ENCODE measurements at places on chromosomes 16 and 17.

DNA sequence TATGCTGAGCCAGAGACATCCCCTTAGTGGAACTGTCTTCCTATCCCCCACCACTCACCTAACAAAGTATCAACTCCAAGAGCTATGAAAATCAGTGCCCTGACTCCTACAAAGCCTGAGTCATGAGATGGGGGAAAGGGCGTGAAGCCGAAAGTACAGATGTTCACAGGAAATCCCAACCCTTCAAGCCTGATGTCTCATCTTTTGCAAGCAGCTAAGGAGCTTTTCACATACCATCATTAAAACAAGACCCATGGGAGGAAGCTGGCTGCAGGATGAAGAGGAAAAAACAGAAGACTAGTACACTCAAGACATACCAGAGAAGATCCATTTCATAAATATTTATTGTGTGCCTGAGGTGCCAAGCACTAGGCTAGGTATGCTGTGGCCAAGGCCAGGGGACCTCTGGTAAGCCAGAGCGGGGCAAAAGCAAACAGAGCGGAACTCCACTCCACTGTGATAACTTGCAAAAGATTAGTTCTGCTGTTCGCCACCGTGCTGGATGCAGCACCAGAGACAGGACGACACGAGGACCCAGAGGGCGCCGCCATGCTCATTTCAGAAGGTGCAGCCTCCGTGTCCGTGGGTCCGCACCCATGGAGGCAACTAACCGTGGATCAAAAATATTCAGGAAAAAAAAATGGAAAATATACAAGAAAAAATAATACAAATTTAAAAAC, 4.5 kb upstream of the MNT start:
- DNase-seq: no peak

DNA sequence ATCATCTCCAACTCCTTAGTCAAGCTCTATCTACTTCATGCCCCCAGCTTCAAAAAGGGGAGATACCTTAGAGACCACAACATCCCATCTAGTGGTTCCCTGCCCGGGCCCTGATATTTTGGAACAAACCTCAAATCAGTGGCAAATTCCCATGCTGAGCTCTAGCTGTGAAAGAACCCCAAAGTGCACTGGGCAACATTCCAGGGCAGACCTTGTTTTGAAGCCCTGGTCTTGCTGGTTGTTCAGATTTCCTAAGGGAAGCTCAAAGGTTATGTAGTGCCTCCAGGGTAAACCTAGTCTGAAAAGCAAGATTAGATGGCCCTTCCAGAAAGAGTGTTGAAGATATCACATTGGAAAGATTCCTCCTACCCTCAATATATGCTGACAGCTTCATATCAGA, 16.3 kb downstream of the FAM117A start:
- DNase-seq: no peak

GRCh38 chr16:14005335-14005734, 65.8 kb upstream of the MRTFB start:
- DNase-seq: no peak

GRCh38 chr17:59396134-59396826, 64.8 kb downstream of the YPEL2 start:
- no peak for DNase-seq

DNA sequence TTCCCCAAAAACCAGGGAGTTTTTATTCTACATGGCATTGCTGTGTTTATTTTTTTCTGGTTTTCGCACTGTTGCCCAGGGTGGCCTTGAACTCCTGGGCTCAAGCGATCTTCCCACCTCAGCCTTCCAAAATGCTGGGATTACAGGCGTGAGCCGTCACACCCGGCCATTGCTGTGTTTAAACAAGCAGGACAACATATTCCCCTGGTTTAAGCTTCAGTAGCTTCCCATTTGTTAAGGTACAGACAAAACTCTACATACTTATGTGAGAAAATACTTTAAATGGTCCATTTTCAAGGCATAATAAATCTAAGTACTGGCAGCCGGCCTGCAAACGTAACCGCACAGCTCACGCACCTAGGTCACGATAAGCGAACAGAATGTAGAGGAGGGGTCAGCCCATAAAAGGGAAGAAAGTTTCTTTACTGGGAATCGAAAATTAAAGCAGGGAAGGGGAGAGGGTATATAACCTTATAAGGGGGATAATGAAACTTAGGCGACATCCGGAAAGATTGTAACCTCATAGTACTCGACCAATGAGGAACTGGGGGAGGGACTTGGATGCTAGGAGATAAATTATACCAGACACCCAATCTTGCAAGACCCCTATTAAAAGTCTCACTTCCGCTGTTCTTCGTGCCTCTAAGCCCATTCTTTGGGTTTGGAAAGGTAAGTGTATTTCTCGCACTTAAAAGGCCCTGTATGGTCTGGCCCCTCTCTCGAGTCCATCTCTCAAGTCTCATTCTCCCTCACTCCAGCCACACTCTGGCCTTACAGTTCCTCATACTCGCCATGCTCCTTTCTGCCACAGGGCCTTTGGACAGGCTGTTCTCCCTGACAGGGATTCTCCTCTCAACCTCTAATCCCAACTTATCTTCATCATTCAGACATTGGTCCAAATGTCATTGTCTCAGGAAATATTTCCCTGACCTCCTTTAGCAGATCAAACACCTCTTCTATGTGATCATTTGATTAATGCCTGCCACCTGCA, 59.2 kb downstream of the TEX14 start:
- DNase-seq: no peak

DNA sequence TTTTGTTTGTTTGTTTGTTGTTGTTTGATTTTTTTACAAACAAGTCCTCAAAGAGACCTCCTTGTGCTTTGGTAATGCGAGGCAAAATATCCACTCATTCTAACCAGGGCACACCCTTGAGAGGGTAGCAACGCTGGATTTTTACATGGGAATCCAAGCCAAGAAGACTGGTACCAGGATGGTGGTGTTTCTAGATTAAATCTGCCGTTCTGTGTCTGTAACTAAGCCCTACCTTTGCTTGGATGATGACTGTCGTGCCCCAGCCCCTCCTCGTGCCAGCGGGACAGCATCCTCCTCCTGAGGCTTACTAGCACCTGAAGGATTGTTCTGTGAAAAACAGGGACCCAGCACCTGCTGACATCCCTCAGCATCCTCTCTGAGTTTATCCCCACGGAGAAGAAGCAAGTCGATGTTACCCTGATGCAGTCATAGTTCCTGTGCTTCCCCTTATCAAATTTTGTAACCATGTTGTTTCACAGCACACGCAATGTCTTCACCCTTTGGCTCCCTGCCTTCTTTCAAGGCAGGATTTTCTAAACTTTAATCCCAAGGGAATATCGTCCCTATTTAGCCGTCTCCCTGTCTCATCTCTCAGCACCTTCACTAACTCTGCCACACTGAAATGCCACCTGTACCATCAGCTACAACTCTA, 5.1 kb upstream of the HSBP1 start:
- no peak for DNase-seq

DNA sequence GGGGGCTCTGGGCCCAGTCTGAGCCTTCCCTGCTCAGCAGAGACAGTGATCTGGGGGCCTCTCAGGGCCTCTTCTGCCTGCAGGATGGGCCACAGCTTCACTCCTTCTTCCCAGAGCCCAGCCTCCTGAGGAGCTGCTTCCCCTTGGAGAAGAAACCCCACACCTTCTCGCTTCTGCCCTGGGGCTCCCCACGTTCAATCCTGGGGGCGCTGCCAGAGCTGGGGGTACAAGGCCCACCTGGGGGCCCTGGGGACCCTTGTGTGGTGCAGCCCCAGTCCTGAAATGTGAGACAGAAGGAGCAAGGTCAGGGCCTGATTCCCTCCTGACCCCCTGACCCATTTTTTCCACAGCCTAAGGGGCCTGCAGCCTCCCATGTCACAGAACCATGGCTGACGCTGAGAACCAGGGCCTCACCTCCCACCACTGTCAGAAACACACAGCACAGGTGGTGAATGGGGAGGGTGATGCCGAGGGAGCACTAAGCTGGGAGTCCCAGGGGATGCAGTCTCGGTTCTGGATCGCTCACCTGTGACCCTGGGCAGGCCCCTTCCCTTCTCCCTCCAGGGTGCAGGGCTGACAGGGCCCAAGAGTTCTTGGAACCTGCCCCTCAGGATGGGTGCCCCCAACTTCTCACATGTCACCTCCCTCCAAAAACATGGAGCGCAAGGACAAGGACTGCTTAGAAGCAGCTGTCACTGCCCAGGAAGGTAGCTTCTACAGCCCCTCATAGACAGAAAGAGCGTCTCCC, 21.6 kb upstream of the MPO start:
- DNase-seq: no peak

- no peak for DNase-seq
Observed at GRCh38 chr17:42618442-42619150, 9.1 kb downstream of the TUBG1 start.

DNA sequence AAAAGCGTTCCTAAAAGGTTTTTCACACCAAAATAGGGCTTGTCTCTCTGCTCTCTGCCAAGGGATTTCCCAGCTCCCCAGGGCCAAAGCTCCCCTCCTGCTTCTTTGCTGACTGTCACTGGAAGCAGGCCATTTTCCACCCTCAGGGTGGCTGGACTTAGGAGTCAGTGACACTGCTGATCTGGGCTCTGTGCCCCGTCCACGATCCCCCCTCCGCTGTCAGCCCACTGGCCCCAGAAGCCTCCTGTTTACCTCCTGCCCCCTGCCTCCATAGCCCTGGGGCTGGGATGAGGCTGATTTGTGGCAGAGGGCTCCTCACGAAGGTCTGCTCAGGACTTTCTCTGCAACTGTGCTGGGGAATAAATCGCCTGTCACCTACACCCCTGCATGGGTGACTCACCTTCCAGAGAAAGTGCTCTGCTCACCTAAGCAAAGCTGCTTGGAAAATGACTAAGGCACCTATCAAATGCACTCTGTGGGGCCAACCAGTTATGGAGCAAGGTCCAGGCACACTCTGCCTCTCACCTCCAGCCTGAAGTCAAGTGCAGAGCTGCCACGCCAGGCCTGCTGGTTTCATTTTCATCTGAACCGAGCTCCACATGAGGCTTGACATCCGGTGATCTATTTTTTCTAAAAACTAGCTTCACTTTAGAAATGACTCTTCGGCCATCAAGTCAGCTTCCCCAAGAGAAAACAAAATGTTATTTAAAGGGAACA, 4.9 kb downstream of the MAP3K14 start:
- no peak for DNase-seq

DNA sequence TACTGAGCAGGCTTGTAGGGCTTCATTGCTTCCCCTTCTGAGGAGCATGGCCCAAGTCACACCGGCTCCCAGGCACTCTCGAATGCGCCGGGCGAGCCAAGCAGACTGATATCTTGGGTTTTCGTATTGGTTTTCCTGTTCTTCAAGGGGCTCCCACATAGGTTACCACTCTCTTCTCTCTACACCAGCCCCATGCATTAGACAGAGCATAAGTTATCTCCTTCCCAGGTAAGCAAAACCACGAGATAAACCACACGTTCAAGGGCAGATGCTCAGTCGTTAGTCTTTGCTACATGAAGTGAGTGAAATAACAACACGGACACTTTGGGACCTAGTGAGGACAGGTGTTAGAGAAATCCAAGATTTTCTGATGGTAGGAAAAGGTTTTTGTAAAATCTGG, 211.2 kb downstream of the ABCC12 start:
- DNase-seq: no peak

- no peak for DNase-seq
Observed at GRCh38 chr16:30491744-30492308, 19.3 kb downstream of the ITGAL start.

GRCh38 chr16:56252835-56253234, 61.5 kb downstream of the GNAO1 start:
- no peak for DNase-seq

GRCh38 chr17:57772774-57773173, 27.7 kb upstream of the CCDC182 start:
- no peak for DNase-seq

- DNase-seq: no peak
Observed at GRCh38 chr16:65546353-65546791, 424.5 kb upstream of the CDH11 start.

GRCh38 chr17:58528443-58528842, 14.0 kb upstream of the MTMR4 start:
- no peak for DNase-seq

- DNase-seq: no peak
Observed at GRCh38 chr16:66473051-66473571, 46.0 kb downstream of the BEAN1 start.

GRCh38 chr17:76080768-76081287, 1.8 kb downstream of the ZACN start:
- DNase-seq: no peak

- DNase-seq: no peak
Observed at GRCh38 chr16:83187405-83187804, 560.6 kb downstream of the CDH13 start.

GRCh38 chr17:33142705-33143299, 150.3 kb downstream of the ASIC2 start:
- DNase-seq: no peak

- DNase-seq: no peak
Observed at GRCh38 chr16:72430121-72430520, 258.2 kb upstream of the PMFBP1 start.

GRCh38 chr17:79113699-79114457, 39.3 kb downstream of the ENGASE start:
- no peak for DNase-seq

DNA sequence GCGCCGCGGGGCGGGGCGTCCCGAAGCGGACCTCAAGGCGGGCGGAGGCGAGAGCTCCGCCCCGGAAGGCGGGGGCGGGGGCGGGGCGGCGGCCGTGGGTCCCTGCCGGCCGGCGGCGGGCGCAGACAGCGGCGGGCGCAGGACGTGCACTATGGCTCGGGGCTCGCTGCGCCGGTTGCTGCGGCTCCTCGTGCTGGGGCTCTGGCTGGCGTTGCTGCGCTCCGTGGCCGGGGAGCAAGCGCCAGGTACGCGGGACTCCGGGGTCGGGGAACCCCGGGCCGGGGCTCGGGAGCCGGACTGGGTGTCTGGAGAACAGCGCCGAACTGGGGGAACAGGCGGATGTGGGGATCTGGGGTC, at the start of gene TNFRSF12A:
Gene TNFRSF12A (plus strand): TSS at position 122 of the 357 bp plus-strand sequence. CDS start 30 bp downstream, at position 152.
- no peak for DNase-seq
